ENCODE measurements at places on chromosomes 6 and 20.

DNA sequence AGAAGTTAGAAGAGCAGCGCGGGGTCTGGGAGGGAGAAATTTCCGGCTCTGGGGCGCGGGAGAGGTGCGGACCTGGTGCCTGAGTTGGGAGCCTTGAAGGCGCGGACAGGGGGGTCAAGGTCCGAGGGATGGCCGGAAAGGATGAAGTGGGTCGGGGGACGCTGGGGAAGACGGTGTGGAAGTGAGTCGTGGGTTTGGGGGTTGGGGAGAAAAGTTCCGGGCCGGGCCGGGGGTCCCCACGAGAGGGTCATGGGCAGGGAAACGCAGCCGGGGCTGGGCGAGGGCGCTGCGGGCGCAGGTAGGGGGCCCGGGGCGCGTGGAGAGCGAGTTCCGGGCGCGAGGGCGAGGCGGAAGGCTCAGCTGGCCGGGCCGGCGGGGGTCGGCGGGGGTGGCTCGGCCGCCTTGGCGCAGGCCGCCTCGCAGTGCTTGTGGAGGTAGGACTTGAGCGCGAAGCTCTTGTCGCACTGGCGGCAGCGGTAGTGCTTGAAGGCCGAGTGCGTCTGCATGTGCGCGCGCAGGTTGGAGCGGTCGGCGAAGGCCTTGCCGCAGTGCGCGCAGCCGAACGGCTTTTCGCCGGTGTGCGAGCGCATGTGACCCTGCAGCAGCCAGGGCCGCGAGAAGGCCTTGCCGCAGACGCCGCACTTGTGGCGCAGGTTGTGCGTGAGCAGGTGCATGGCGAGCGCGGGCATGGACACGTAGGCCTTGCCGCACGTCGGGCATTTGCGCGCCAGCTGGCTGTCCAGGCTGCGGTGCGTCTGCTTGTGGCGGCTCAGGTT, 10.5 kb upstream of the SRXN1 start:
- DNase-seq, result no peak

DNA sequence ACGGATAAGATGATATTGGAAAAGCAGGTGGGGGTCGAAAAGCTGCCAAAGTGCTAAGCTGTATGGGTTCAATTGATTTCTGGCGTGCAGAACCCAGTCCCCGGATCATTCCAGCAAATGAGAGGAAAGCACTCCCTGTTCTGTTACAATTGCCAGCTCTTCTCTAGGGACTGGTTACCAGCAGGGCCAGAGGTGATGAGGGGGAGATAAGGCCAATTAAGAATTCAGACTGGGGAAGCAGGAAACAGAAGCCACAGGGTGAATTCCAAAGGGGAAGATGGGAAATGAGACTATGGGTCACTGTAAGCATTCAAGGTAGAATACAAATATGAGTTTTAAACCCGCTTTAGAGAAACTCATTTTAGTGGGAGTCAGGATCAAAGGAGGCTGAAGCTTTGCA, 349.4 kb upstream of the MAP3K7 start:
- DNase-seq, result no peak

DNA sequence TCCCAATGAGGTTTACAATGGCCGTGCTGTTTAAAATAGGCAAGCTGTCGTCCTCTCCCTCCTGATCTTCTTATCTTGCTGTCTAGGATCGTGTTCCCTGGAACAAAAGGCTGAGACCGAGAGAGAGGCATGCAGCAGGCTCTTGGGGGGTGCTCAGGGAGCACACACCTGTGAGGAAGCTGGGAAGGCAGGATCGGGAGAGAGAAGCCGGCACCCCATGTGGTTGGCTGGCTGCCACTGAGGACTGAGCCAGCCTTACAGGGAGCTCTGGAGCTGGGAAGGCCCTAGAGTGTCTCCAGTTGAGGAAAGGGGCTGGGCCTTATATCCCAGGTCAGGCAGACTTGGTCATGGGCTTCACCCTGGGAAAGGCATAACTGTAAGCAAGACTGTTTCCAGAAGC, 184.2 kb downstream of the LY86 start:
- DNase-seq, result no peak

GRCh38 chr6:136706430-136706829, 85.8 kb downstream of the MAP3K5 start:
- DNase-seq, result no peak

GRCh38 chr20:25508083-25508770, 77.1 kb downstream of the NINL start:
- peak; percentile 96 for DNase-seq

DNA sequence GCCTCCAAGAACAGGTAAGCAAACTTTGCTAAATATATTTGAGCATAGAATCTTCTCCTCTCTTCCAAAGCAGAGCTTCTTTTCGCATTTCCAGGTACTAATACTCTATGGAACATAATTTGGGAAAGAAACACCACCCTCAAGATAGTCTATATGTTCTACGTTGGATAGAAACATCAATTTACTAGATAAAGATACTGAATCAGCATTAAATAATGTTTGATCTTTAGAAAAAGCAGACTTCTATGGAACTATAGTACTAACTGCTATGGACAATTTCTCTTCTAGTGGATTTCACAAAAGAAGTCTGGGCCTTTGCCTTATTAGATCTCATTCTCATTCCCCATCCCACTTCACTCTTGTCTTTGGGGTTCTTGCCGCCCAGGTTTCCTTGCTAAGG, 103.0 kb downstream of the CDK19 start:
- no peak for DNase-seq

- peak; percentile 81 for DNase-seq
Observed at GRCh38 chr20:45987108-45987780, 15.2 kb upstream of the ZNF335 start.

DNA sequence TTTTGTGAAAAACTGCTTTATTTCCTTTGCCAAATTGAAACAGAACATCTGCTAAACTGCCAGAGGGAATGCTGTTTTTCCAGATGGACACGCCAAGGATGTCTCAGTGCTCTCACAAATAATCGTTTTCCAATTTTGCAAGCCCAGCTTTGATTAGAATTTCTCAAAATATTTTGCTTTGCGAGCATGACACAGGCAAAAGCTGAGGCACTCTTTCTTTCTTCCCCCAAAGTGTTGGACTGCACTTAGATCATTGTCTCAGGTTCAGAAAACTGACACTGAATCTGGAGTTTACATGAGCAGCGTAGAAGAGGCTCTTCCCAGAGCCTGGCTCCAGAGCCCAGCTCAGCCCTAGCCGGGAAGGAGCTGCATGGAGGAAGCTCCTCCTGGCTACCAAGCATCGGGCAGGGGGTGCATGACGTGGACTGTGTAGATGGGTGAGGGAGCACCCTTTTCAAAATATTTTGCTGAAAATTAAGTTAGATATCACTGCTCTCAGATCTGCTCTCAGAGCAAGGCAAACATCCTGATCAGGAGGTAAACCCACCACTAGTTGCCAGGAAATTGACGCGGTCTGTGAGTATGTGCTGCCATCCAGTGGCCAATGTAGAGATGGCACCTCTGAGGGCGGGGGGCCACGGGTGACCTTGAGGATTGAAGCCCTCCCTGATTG, 107.5 kb downstream of the SLC22A3 start:
- DNase-seq, result peak; percentile 37

- DNase-seq, result peak; percentile 64
Observed at GRCh38 chr20:36728986-36729385, 16.9 kb downstream of the NDRG3 start.

DNA sequence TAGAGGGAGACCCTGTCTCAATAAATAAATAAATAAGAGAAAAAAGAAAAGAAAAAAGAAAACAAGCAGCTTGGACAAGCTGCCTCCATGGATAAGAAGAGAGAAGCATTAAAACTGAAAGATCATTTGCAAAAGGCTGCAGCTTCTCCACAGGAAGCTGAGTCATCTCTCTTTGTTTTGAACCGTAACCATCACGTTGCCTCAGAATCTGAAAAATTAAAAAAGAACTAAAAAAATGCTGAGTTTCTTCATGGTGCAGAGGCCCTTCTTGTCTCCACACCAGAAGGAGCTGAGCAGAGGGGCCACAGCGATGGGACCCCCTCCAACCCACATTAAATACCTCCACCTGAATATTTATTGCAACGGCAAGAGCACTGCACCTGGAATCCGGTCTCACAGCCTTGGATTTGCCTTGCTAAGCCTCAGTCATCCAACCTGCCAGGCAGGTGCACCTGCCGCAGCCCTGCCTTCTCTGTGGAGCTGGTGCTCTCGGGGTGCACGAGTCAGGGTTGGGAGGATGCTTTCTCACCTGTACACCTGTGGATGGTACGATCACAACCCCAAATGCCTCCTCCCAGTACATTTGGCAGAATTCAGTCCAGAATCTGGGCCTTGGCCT, 28.1 kb downstream of the TOX2 start:
- peak; percentile 65 for DNase-seq

- no peak for DNase-seq
Observed at GRCh38 chr6:159163901-159164370, 5.3 kb upstream of the FNDC1 start.

- no peak for DNase-seq
Observed at GRCh38 chr20:16367948-16368560, 205.2 kb downstream of the KIF16B start.

DNA sequence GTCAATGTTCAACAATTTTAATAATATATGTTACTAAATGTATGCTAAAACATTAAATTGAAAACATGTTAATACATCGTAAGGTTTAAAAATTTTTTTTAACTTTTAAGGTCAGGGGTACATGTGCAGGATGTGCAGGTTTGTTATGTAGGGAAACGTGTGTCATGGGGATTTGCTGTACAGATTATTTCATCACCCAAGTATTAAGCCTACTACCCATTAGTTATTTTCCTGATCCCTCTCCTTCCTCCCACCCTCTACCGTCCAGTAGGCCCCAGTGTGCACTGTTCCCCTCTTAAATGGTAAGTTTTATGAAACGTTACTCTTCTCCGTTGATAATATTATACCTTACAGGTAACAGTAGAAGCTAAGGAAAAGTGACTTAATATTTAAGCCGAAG, 15.8 kb downstream of the PDE7B start:
- DNase-seq, result no peak

DNA sequence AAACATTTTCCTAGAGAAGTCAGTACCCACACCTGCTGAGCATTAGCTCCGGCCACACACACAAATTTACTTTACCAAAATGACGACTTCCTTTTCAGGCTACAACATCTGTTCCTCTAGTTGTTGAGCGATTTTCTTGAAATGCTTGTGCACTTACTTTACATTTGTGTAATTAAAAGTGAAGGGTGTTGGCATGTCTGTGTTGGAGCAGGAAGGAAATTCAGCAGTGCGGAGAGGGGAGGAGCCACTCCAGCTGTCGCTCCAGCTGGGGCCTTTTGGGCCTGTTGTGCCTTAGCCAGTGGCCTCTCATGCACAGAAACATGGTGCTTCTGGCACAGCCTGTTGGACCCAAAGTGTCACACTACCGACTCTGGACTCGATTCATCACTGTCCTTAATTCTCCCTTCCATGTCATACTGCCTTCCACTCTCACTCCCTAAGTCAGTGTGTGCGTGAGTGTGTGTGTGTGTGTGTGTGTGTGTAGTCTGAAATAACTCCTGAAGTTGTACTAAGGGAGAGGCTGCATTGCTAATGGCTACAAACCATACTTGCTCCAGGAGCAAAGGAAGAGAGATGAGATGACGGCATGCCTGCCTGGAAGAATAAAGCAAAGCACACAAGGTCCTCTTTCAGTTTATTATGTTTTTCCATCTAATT, 191.8 kb upstream of the ARG1 start:
- no peak for DNase-seq

DNA sequence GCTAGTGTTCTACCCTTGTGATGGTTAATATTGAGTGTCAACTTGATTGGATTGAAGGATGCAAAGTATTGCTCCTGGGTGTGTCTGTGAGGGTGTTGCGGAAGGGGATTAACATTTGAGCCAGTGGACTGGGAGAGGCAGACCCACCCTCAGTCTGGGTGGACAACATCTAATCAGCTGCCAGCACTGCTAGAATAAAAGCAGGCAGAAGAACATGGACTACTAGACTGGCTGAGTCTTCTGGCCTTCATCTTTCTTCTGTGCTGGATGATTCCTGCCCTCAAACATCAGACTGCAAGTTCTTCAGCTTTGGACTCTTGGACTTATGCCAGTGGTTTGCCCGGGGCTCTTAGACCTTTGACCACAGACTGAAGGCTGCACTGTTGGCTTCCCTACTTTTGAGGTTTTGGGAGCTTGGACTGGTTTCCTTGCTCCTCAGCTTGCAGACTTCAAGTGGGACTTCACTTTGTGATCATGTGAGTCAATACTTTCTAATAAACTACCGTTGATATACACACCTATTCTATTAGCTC, 50.1 kb downstream of the SDHAF4 start:
- no peak for DNase-seq

- no peak for DNase-seq
Observed at GRCh38 chr6:15331143-15331542, 85.3 kb downstream of the JARID2 start.

GRCh38 chr6:129446272-129447197, 263.4 kb downstream of the ARHGAP18 start:
- DNase-seq, result no peak

- DNase-seq, result no peak
Observed at GRCh38 chr6:151753581-151753980, 53.9 kb upstream of the ESR1 start.

DNA sequence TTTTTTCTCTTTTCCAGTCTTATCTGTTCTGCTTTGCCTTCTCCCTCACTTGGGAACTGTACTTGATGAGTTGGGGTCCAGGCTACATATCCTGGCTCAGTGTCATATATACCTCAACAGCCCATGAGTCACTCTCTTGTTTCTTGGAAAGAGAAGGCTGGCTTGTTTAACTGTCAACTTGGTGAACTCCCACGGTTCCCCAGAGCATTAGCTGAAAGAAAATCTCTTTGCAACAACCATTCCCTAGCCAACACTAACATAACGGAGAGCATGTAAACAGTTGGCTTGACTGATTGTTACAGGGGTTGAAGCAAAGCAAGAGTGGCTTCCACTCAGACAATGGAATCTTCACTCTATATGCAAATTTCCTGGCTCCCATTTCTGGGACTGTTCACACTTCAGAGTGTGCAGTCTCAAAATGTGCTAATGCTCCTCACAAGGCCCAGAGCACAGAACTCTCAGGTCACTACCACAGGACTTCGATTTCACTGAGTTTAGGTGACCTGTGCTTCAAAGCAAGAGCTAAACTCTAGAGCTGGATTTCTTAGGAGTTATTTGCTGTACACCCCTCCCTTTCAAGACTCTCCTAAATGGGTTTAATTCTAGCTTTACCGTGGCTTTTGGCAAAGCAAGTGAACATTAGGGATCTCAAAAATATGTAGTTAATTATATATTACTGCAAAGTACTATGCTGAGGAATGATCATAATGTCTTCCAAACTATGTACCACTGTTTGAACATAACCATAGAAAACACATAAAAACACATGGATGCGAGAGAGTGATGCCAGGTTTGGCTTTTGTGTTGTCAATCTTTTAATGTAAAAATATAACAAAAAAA, 609.8 kb downstream of the RFPL4B start:
- DNase-seq, result peak; percentile 35

Data from A172 (cell line).